ENCODE measurements at places on chromosomes 4 and X.

- no peak for DNase-seq
These were observed 138.3 kb downstream of the PDE5A start for GRCh38 chr4:119490335-119490734.

DNA sequence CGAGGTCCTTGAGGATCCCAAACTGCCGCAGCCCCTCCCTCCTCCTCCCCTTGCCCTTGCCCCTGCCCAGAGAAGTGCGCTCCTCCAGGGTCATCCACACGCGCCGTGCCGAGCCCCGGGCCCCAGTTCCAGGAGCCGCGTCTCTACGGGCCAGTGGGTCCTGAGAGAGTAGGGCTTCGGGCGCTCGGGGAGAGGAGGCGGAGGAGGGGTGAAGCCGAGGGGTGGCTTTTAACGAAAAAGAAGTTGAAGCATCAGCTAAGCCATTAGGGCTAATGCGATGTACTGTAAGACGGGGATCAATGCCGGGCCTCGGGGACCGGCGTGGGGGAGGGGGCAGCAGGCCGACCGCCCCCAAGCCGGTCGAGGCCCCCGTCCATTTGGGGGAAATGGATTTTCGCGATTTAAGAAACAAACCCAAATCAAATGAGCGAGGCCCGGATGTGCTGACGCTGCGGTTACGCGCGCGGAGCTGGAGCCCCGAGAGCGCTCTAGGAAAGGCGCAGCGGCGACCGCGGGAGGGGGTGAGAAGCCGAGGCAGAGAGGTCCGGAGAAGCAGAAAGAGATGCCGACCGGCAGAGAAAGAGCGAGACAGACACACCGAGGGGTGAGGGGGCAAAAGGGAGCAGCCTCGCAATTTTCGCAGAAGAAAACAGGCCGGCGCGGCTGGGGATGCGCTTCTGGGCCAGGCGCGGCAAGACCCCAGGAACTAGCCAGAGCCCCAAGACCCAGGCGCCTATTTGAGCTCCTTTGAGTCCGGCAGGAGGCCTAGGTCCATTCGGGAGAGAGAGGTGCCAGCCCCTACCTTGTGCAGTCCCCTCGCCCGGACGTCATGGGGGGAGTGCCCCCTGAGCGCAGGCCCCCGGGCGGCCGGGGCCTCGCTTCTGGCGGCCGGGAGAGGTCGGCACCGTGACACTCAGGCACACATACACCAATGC is 13.6 kb downstream of the HMX1 start:
- no peak for DNase-seq

DNA sequence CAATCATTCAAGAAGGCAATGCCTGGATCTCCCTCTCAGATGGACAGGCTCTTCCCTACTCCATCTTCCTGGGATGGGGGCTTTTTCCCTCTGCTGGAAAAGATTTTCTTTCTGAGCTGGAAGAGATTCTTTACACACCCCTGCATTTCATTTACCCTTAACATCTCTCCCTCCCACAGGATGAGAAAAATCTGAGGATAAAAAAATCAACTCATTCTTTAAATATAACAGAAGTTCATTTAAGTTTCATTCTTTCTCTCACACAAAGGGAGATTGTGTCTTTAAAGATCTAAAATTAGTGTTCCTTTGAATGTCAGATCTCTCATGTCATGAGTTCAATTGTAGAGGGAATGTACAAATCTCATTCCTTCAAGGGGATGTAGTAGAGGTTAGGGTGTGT is 109.0 kb downstream of the ZNF518B start:
- DNase-seq, result no peak

DNA sequence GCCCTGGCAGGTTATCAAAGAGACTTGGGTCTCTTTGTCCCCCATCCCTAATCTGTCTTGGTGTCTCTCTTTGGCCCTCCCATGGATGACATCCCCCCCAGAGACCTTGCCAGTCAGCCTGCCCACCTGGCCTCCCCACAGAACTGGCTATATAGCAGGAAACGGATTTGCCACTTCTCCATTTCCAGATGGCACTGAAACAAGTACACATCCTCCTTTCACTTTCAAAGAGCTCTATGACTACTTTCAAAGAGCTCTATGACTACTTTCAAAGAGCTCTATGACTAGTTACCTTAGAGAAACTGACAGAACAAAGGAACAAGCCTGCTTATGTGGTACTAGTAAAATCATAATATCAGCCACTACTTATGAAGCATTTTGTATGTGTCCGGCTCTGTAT is 175.3 kb downstream of the MAML3 start:
- no peak for DNase-seq

DNA sequence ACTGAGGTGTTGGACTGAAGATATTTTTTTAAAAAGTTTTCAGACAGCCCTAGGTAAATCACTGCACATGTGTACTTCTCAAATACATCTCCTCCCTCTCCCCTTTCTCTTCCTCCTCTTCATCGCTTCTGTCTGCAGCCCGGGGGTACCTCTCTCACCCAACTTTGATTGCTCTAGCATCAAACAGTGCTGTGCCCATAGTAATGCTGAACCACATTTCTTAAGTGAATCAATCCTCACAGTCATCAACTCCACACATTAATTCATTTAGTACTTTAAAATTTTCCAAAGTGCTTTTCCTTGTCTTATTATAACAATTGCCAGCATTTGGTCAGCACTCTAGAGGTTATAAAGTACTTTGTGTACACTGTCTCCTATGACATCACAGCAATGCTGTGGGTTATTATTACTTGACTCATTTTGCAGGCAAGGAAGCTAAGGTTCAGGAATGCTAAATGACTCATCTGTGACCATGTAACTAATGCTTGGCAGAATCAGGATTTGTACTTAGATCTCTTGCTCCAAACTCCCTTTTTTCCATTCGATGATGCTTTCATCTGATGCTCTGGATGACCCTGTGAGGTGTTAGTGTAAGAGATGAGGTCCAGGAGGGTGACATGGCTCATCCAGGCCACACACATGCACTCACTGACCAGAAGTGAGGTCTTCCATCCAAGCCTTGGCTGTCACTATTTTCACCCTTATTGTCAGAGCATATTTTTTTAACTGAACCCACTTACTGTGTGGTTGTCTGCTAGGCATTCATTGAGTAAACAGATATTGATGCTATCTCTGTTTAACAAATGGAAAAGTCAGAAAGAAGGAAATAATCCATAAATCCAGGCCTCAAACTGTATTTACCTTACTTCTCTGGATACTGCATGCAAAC is 58.8 kb downstream of the RHOH start:
- no peak for DNase-seq

- DNase-seq, result no peak
These were observed 419.6 kb upstream of the CPEB2 start for GRCh38 chr4:14582677-14583076.

DNA sequence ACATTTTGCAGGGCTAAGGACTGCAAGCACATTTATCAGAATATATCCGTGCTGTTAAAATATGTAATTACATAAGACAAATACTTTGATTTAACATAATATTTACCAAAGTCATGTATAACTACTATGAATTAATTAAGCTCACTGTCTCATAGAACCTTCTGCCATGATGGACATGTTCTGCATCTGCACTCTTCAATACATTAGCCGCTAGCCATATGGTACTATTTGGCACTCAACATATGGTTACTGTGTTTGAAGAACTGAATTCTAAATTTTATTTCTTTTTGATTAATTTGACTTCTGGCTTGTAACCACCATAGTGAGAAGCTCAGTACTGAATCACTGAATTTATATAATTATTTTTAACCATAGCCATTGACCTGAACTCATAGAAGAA is 427.0 kb upstream of the TRAM1L1 start:
- no peak for DNase-seq

DNA sequence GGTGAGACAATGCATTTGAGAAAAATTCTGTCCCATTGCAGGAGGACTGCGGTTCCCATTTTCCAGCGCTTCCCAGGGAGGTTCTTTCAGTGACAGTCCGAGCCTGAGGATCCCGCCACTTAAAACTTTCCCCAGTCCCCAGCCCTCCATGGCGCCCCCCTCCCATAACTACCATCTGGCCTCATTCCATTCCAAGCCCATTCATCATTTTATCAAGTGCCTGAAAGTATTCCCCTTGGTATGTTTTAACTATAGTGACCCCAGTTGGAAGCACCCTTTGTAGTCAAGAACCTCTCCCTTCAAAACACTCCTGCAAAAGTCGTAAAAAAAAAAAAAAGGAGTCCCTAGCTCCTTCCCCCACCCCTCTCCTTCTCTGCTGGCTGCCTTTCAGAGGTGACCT is 1.2 kb downstream of the RASL11B start:
- DNase-seq, result no peak

Data from liver (tissue), 10 donors.